ENCODE measurements at places on chromosomes 5 and 9. TPM values are rescaled to one million over a fixed set of nuclear protein-coding genes. Genes with fewer than 3 reads are reported as not detected.
A peak's percentile ranks its signal among the peaks of the same experiment; 100 is the strongest.

PPP6C gene
- total RNA-seq, result 40.9 TPM

ADRA1B gene
- total RNA-seq, result 0.36 TPM

ARRDC1 gene
- 11.9 TPM for total RNA-seq

DNA sequence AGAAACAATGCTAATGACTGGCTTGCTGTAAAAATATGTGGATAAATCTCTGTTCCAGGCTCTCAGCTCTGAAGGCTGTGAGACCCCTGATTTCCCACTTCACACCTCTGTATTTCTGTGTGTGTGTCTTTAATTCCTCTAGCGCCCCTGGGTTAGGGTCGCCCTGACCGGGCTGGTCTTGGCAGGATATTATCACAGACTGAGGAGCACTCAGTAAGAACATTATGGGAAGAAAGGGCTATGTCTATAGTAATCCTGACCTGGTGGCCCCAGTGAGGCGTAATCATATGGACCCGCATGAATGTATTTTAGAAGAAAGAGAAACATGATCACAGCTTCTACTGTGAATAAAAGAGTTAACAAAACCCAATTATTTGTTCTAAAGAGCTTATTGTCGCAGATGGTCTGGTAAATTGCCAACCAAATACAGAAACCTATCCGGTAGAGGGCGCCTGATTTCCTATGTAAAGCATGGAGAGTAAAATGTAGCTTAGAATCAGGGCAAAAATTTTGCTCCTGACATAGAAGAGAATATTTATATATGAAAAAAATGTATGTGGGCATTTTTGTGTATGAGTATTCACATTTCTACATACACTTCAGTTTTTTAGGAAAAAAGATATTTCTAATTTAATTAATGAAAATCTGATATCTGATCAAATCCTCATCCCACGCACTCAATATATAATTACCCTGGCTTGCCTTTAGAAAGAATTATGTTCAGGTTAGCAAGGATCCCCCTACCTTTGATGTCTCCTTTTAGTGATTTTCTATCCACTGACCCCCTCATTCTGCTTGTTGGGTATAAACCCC lies 5.8 kb upstream of the IFNA1 start:
- H3K4me1 ChIP-seq, result no peaks in the 10 kb centered on the region
- H3K36me3 ChIP-seq, result no peaks in the 10 kb centered on the region
- no peak for DNase-seq
- peaks cover 15% of the 10 kb centered on the region for H3K27me3 ChIP-seq
- no peak overlapping the region for H3K27ac ChIP-seq

DNA sequence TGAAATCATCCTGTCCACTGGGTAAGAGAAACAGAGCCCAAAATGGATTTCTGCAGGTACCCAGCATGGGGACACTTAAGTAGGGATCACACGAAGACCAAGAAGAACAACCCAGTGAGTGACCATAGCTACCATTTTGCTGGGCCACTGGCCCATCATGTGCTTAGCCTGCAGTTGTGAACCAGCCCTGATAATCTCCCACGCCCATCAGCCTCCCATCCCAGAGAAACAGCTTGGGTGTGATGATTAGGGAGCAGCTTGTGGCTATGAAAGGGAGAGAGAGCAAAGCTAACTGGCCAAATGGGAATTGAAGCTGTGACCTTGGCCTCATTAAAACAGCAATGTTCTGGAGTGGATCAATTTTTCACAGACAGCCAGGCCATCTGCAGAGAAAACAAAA lies 138.5 kb downstream of the SLC24A2 start:
- H3K27me3 ChIP-seq, result no peaks in the 10 kb centered on the region
- H3K4me3 ChIP-seq, result no peak overlapping the region
- no peaks in the 10 kb centered on the region for H3K36me3 ChIP-seq
- no peaks in the 10 kb centered on the region for H3K4me1 ChIP-seq
- no peak for DNase-seq

- H3K4me3 ChIP-seq, result no peak overlapping the region
- H3K27me3 ChIP-seq, result no peaks in the 10 kb centered on the region
- no peak for DNase-seq
- no peak overlapping the region for H3K27ac ChIP-seq
- H3K36me3 ChIP-seq, result no peaks in the 10 kb centered on the region
Measured at GRCh38 chr9:31573561-31573960, 810.9 kb upstream of the ACO1 start.

DNA sequence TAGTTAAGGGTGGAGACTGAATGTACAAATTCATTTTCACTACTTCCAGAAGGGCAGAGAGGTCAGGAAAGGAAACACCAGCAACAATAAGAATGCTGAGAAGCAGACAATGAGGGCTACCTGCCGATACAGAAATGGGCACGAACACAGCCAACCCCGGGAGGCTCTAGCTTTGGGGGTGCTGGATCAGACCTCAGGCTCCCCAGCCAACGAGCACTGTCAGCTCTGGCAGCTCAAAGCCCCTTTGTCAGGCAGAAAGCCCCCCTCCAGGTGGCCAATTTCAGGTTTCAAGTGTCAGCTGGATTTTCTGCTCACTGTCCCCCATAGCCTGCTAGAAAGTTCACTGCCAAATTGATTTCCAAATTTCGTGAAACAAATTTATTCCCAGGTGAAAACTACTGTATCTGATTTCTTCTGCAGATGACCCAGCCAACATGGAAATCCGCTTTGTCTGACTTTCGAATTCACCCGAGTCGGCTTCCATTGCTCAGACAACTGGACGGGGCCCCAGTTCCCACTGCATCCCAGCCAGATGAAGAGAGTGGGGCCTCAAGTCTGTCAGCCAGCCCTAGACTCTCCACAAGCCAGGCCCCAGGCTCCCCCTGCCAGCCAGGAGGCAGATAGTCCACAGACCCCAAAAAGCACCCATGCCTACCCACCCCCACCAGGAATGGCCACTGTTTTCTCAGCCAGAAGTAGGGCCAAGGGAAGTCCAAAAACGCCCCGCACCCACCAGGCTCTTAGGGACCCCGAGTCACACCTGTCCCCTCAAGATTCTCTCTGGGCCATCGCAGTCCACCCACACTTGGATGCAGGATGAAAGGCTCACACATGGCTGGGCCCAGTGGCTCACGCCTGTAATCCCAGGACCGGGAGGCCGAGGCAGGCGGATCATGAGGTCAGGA lies 96.5 kb upstream of the PHYKPL start:
- no peak for DNase-seq
- H3K4me1 ChIP-seq, result no peaks in the 10 kb centered on the region
- no peaks in the 10 kb centered on the region for H3K36me3 ChIP-seq
- no peak overlapping the region for H3K27ac ChIP-seq
- H3K4me3 ChIP-seq, result no peak overlapping the region

DNA sequence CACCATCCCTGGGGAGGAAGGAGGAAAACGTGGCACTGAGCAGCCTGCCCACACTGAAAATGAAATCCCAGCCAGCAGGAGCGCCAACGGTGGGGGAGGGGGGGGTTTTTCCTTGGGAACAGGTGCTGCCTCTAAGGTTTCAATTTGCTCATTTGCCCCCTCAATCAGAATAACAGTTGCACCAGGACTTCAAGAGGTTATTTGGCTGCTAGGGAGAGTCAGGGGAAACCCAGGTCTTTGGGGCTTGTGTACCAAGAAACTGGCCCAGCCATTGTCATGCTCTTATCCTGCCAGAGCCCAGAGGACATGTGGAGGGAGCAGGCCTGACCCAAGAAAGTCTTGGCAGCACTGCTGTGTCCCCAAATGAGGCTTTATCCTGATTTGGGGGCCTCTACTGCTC lies 66.5 kb downstream of the NDFIP1 start:
- DNase-seq, result no peak
- no peak overlapping the region for H3K4me3 ChIP-seq
- H3K27me3 ChIP-seq, result no peaks in the 10 kb centered on the region
- H3K27ac ChIP-seq, result no peak overlapping the region
- no peaks in the 10 kb centered on the region for H3K36me3 ChIP-seq

DNA sequence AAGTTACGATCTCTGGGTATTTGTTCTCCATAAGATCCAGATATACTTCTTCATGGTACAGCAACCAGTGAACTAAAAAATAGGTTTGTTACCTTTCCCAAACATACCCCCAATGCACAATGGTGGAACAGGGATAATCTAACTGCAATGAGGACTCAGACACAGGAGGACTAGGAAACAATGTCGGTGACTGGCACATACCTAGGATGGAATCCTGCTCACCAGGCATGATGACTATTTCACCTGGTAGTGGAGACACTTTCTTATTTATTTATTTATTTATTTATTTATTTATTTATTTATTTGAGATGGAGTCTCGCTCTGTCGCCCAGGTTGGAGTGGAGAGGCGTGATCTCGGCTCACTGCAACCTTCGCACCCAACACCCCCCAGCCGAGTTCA lies 159.9 kb upstream of the CCNH start:
- no peaks in the 10 kb centered on the region for H3K27me3 ChIP-seq
- no peak overlapping the region for H3K27ac ChIP-seq
- no peaks in the 10 kb centered on the region for H3K4me1 ChIP-seq
- H3K4me3 ChIP-seq, result no peak overlapping the region
- DNase-seq, result no peak

GRCh38 chr5:5629607-5629978 lies 207.1 kb downstream of the ICE1 start:
- peak; percentile 22 for DNase-seq
- H3K36me3 ChIP-seq, result no peaks in the 10 kb centered on the region
- H3K4me1 ChIP-seq, result no peaks in the 10 kb centered on the region
- no peak overlapping the region for H3K4me3 ChIP-seq
- H3K27me3 ChIP-seq, result no peaks in the 10 kb centered on the region

DNA sequence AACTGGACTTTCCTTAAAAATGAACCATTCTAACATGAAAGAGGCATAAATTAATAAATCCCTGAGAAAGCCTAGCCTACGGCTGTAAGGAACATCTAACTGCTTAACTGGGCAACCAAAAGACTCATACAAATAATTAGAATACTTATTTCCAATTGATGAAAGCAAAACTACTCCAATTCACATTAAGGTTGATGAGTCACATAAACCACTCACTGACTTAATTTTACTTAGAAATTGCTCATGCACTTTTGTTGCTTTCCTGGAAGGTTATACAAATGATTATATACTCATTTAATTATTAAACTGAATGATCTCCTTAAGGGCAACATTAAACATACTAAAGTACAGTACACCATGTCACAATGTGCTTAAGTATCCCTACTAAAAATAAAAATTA lies 101.9 kb downstream of the NFIB start:
- no peaks in the 10 kb centered on the region for H3K36me3 ChIP-seq
- no peak overlapping the region for H3K4me3 ChIP-seq
- H3K27me3 ChIP-seq, result no peaks in the 10 kb centered on the region

DNA sequence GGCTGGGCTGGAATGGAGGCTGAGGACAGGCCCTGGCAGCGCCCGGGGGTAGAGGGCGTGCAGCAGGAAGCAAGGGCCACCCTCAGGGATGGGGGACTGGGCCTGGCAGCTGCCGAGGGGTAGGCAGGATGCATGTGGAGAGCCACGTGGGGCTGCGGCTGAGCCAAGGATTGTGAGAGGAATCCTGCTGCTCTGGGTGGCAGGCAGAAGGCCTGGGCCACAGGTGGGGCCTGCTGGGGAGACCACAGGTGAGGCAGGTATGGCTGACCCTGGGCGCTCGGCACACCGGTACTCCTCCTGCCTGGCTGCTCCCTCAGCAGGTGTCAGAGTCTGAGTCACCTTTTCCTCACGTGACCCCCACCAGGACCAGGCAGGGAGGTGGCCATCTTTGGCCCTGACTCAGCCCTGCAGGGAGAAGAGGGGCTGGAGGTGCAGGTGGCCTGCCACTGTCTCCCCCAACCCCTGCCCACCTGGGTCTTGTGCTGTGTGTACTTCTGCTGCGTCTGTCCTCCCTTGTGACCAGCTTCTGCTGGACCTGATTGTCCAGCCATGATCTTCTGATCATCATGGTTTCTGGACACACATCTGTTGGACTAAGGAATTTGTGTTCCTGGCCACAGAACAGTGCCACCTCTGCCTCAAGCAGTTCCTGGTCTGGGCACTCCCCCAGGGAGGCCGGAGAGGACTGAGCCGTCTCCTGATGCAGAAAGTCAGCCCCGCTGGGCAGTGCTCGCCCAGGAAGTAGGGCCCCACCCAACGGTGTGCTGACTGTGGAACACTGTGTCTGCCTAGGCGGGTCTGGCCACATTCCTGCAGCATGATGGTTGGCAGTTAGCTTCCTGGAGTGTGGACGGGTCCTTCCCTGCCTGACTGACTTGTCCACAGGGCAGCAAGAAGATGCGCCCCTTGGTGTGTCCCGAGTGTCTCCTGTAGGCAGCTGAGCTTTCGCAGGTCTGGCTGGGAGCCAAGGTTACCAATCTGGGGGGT lies 6.4 kb downstream of the ARRDC1 start:
- peak overlapping the region; percentile 31 for H3K27ac ChIP-seq
- H3K4me3 ChIP-seq, result peak overlapping the region; percentile 28
- peaks cover 12% of the 10 kb centered on the region for H3K36me3 ChIP-seq
- H3K27me3 ChIP-seq, result no peaks in the 10 kb centered on the region
- H3K4me1 ChIP-seq, result peaks cover 9% of the 10 kb centered on the region

All from osteoblast (primary cell).